ENCODE measurements at places on chromosomes 7 and 10.

DNA sequence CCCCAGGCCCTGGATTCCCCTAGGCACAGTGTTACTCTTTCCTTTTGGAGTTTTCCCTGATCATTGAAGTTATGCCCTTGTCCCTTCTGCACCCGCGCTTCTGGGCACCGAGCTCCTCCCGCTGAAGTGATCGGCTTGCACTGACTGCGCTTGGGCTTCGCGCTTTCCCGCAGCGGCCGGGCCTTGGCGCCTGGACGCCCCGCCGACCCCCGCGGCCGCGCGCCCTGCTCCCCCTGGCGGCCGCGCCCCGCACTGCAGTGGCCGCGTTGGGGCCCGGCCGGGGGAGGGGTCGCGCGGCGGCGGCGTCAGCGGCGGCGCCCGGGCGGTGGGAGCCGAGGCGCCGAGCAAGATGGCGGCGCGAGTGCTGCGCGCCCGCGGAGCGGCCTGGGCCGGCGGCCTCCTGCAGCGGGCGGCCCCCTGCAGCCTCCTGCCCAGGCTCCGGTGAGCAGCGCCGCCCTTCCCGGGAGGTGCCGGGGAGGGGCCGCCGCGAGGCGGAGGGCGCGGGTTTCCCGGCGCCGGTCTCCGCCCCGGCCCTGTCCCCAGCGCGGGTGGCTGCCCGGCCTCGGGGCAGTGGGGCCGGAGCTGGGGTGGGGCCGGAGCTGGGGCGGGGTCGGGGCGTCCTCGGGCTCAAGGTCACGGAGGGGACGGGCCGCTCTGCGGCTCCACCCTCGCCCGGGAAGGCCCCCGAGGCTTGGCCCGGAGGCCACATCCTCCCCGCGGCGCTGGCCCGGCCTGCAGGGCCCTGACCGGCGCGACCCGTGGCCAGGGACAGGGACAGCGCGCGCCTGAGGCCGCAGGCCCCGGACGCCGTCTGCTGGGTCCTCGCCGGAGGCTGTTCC is at the start of gene NIPSNAP2:
Gene NIPSNAP2, plus strand, starts transcription at position 325 of the 839 bp plus-strand sequence. Its CDS starts 25 bp downstream, at position 350.
- peak; percentile 36 for DNase-seq

DNA sequence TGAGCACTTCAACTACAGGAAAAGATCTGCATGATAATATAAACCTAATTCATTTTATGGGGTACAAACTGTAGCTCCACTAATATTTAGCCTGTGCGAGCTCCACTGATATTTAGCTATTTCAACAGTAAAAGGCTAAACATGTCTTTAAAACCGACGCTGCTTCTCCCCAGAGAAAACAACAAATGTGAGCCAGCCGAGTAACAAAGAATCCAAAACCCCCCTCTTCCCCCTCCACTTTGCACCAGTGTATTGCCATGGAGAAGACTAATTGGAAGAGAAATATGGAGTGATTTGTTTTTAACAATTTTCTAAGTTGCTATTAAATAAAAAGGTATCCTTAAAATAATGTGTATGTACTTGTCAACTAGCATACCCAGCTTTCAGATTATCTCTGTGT is 136.7 kb downstream of the GFRA1 start:
- no peak for DNase-seq

- DNase-seq = no peak
These were observed 35.9 kb downstream of the APBB1IP start for GRCh38 chr10:26474026-26474425.

- DNase-seq = no peak
These were observed 70.3 kb upstream of the NANOS1 start for GRCh38 chr10:118958984-118959925.

GRCh38 chr10:131355056-131355455 is 43.5 kb upstream of the TCERG1L start:
- no peak for DNase-seq

- DNase-seq = no peak
These were observed 14.2 kb downstream of the KCNH2 start for GRCh38 chr7:150963707-150964559.

DNA sequence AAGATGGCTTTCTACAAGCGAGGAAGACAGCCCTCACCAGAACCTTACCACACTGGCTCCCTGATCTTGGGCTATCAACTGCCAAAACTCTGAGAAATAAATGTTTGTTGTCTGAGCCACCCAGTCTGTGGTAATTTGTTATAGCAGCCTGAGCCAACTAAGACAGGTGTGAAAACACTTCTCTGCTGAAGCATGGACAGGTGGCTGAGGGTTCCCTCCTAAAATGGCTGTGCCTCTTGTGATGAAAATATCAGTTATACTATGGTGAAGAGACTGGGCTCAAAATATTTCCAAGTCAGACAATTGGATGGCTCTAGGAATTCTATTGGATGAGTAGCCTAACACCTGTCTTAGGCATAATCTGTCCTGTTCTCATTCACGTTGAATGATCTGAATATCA is 78.1 kb downstream of the CDK1 start:
- no peak for DNase-seq

GRCh38 chr10:11936389-11937152 is 106.0 kb downstream of the UPF2 start:
- DNase-seq = no peak

- no peak for DNase-seq
These were observed 46.3 kb upstream of the ZNF365 start for GRCh38 chr10:62327885-62328284.

GRCh38 chr7:80967917-80968297 is 49.1 kb upstream of the SEMA3C start:
- DNase-seq = no peak

- no peak for DNase-seq
These were observed 175.1 kb downstream of the COBL start for GRCh38 chr7:51141451-51142003.

DNA sequence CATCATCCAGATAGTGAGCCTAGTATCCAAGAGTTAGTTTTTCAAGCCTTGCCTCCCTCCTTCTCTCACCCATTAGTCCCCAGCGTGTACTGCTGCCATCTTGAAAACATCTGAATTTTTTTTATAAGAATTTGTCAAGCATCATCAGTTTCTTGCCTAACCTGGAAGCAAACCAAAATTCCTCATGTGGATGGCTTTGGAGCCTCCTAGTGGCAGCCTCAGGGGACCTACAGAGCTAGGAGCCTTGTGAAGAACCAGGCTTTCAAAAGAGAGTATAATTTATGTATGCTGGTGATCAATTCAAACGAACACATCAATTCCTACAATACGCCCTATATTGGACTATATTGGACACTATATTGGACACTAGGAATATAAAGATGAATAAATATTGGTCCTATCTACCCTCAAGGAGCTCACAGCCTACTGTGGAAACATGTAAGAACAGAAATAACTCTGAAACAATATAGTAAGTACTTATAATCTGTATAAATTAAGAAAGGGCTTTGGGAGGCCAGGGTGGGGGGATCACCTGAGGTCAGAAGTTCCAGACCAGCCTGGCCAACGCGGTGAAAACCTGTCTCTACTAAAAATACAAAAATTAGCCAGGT is 63.4 kb downstream of the HPSE2 start:
- DNase-seq = no peak

GRCh38 chr7:99365318-99366141 is 9.0 kb upstream of the ARPC1B start:
- no peak for DNase-seq

DNA sequence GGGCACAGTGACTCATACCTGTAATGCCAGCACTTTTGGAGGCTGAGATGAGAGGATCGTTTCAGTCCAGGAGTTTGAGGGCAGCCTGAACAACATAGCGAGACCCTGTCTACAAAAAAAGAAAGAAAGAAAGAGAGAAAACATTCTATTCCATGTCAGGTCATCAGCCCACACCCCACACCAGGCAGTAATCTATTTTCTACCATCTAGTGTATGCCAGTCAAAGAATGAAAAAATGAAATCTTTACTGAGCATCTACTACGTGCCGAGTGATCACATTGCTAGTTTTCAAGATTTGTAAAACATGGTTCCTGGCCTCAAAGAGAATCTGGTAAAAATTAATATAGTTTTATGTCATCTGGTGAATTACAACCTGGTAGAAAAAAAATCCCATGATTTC is 3.1 kb upstream of the EPHB4 start:
- DNase-seq = no peak

DNA sequence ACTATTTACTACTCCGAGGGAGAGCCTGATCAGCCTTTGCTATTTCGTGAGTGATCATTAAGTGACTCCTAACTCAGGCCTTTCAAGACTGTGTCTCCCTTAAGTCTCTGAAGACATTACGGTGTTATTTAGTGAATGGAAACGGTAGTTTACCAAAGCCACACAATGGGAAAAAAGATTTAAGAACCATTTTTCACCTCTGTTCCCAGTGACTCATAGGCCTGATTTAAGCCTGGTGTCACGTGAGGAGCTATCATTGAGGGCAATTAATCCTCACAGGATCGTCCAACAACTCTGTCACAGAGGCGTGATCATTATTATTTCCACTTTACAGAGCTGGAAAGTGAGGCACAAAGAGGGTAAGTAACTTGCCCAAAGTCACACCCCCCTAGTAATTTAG is 20.3 kb downstream of the C10orf90 start:
- no peak for DNase-seq

DNA sequence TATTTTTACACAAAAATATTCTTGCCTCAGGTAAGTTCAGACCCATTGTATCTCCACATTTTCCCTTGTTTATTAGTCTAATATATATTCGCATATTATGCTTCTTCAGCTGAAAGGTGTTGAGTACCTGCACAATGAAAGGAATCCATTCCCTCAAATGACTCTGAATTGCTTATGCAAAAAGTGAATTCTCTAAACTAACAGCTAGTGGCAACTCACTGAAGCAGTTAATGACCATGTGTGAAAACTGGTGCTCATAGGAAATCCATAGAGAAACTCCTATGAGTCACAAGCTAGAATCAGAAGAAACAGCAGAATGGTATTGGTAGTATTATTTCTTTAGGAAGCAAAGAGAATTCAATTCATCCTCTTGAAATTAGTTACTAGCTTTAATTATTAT is 33.5 kb upstream of the RNF148 start:
- no peak for DNase-seq

GRCh38 chr10:97570789-97571471 is 1.6 kb upstream of the ANKRD2 start:
- no peak for DNase-seq

DNA sequence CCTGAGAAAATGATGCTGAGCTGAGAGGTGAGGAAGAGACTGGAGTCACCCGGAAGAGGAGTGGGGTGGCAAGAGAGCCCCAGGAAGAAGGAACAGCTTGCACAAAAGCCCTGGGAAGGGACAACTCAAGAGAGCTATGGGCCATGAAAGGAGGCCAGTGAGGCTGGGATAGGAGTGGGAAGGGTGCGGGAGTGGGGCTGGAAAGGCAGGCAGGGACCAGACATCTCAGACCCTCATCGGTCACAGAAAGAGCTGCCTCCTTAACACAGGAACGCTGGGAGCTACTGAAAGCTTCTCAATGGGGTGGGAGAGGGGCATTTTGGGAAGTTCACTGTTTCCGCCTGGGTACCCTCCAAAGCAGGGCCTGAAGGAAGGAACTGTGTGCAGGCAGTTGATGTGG is 122.0 kb upstream of the UNC5B start:
- DNase-seq = no peak

GRCh38 chr7:112147793-112148361 is 58.3 kb downstream of the DOCK4 start:
- DNase-seq = no peak

DNA sequence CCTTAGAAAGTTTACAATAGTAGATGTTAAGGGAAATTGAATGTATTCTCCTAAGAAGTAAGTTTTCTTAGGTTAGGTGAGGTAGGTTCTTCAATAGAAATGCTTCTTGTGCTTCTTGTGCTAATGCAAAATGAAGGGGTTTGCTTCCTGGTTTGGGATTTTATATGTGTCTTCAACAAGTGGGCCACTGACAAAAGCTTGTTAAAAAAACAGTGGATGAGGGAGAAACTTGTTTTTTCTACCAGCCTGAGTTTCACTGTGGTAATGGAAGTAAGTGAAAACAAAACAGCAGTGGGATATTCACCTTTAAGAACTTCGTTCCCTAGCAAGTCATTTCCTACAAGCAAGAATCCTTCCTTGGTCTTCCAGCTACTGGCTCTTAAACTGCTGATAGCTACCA is 107.5 kb downstream of the FOXP2 start:
- no peak for DNase-seq

GRCh38 chr10:29600067-29600466 is 34.7 kb downstream of the SVIL start:
- DNase-seq = no peak

DNA sequence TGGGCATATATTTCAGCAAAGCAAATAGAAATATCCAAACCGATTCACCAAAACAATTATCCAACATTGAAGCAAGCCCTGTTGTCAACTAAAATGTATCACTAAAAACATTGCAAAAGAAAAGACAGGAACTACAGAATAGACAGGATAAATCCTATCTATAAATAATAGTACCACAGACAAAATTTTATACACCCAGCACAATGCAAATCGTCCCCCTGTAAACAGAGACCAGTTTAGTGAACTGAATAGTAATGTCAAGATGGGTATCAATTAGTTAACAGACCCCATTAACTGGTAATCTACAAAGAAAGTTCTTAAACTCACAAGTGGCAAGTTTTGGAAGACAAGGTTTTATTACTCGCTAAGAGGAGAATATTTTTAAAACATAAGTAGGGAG is 4.0 kb downstream of the ZC3HAV1 start:
- DNase-seq = no peak

GRCh38 chr10:113709221-113709838 is 29.6 kb downstream of the CASP7 start:
- DNase-seq = no peak

DNA sequence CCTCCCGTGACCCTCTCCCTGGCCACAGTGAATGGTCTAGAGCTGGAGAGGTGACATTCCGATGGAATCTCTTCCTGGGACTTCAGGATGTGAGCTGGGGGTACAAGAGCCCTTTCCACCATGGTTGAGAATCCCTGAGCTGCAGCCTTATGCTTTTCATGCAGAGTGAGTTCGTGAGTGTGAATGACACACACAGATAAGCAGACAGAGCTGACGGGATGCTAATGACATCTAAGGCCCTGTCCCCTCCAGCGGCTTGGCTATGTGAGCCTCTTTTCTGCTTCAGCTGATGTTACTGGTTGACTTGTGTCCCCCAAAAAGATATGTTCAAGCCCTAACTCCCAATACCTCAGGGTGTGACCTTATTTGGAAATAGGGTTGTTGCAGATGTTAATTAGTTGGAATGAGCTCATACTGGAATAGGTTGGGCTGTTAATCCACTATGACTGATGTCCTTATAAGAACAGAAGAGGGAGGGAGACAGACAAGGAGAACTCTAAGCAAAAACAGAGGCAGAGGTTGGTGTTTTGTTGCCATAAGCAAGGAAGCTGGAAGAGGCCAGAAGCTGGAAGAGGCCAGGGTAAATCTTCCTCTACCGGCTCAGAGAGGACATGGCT is 111.1 kb upstream of the AFAP1L2 start:
- no peak for DNase-seq

GRCh38 chr10:7826971-7827370 is 8.7 kb downstream of the TAF3 start:
- no peak for DNase-seq

Measured in stimulated activated CD8-positive, alpha-beta memory T cell treated with anti-CD3 and anti-CD28 coated beads, Interleukin-7, amount 100 ng/mL, for 48 hours (primary cell).